ENCODE measurements at places on chromosomes 4 and X.

DNA sequence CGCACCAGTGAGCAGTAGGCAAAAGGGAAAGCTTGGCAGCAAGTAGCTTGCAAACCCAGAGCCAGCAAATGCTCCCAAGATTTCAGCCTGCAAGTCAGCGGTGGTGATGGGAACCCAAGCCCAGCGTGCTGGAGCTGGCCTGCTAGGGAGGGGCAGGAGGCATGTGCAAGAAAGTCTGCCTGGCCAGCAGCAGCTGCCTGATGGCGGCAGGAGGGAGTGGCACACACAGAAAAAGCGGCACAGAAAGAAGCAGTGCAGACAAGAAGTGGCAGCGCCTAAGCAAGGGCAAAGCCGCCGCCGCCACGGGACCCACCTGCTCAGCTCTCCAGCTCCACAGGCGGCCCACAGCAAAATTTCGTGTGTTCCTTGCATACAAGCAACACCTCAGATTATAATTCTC lies 1206.5 kb upstream of the PABPC4L start:
- no peak for DNase-seq

GRCh38 chr4:30945586-30945985 lies 225.4 kb downstream of the PCDH7 start:
- DNase-seq = no peak

- DNase-seq = no peak
Observed at GRCh38 chr4:67558493-67558892, at the start of gene STAP1. Gene STAP1, plus strand, starts transcription at chr4:67558727. Its CDS starts 83 bp downstream, at chr4:67558810.

GRCh38 chr4:108336076-108336475 lies 167.3 kb upstream of the LEF1 start:
- DNase-seq = no peak

- DNase-seq = no peak
Observed at GRCh38 chr4:126779001-126779400, 853.8 kb upstream of the INTU start.

- DNase-seq = no peak
Observed at GRCh38 chr4:167541286-167541685, 307.0 kb upstream of the SPOCK3 start.

GRCh38 chr4:151962138-151962823 lies 201.5 kb upstream of the GATB start:
- DNase-seq = no peak

DNA sequence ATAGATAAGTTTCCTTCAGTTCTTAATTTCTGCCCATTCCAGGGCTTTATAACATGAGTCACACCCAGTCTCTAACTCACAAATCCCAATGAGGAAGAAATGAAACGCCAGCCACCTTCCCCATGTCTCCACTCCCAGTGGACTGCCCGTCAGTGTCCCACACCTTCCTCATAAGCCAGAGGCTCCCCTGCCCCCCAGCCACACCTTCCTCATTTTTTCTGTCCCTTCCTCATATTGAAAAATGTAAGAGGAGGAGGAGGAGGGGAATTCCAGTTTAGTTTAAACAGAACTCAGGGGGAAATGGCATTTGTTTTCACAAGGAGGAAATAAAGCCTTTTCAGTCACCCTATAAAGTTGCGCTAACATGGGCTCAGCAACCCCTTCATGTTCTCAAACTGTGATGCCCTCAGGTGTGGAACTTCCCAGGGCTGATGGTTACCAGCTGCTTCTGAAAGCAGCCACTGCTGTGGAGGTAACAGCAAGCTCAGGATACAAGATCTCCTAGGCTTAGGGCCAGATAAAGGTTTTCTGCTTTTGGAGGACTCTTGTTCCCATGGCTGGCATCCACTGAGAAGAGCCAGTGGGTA lies 97.8 kb downstream of the PARM1 start:
- no peak for DNase-seq

- no peak for DNase-seq
Observed at GRCh38 chrX:72308566-72309296, 3.0 kb upstream of the CITED1 start.

- DNase-seq = no peak
Observed at GRCh38 chrX:20472620-20473258, 206.0 kb upstream of the RPS6KA3 start.

GRCh38 chr4:478373-478772 lies 20.6 kb downstream of the ZNF721 start:
- no peak for DNase-seq

DNA sequence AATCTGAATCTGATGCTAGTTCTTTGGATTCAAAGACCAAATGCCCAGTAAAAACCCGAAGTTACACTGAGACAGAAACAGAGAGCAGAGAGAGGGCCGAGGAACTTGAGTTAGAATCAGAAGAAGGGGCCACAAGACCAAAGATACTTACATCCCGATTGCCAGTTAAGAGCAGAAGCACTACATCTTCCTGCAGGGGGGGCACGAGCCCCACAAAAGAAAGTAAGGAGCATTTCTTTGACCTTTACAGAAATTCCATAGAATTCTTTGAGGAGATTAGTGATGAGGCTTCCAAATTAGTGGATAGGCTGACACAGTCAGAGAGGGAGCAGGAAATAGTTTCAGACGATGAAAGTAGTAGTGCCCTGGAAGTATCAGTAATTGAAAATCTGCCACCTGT lies 309.3 kb downstream of the ANK2 start:
- no peak for DNase-seq

- DNase-seq = peak; percentile 79
Observed at GRCh38 chrX:53441531-53442321, 7.6 kb upstream of the HSD17B10 start.

Data from coronary artery (tissue), 2 donors.